ENCODE measurements at places on chromosomes 2 and 18.
A peak's percentile ranks its signal among the peaks of the same experiment; 100 is the strongest.

DNA sequence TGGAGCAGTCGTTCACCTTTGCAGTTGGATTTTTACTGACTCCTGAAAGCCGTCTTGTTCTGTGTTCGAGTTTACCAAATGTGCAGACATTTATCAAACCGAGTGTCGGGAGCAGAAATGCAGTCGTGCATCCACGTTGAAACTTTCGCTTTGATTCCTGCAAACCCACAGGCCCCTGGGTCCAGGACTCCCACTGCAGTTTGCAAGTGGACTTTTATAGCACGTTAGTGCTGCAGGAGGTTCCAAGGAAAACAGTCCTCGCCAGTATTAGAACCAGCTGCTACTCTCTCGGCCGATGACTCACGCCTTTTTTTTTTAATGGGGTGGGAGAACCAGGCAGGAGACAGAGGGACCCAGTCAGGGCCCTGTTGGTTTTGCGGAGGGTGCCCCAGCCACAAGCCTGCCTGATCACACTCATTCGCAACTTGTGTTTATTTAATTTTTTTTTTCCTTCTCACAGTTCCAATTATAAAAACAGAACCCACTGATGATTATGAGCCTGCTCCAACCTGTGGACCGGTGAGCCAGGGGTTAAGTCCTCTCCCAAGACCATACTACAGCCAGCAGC, 90.1 kb downstream of the NFATC1 start:
- H3K4me3 ChIP-seq = no peak overlapping the region
- no peak for DNase-seq
- no peaks in the 10 kb centered on the region for H3K27me3 ChIP-seq
- no peaks in the 10 kb centered on the region for H3K4me1 ChIP-seq
- no peak overlapping the region for H3K27ac ChIP-seq

DNA sequence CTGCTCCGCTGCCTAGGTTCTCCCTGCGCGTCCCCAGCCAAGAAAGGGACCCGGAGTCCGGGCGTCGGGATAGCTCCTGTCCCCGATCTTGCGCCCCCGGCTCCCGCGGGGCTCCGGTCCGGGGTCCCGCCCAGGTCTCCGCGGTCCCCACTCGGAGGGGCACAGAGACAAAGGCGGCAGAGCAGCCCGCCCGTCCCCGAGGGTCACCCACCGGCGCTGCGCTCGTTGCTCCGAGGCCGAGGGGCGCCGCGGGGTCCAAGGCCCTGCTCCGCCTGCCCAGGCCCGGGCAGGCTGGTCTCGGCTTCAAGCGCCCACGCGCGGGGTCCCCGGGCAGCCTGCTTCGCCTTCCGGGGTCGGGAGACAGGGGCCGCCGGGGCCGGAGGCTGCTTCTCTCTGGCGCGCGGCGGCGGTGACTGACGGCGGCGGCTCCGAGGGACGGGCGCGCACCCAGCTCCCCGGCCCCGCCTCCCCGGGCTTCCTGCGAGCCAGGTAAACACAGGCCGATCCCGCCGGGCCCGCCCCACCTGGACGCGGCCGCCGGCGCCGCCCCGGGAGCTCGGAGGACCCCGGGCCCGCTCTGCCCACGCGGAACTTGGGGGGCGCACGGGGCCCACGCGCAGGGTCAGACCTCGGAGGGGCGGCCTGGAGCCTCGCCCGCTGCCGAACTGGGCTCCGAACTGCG, at the start of gene MBP:
Gene MBP, minus strand, starts transcription at position 415 of the 682 bp plus-strand sequence. CDS start 27,522 bp downstream, outside the sequence.
- no peaks in the 10 kb centered on the region for H3K27me3 ChIP-seq
- H3K36me3 ChIP-seq = no peaks in the 10 kb centered on the region
- DNase-seq = peak; percentile 51
- peaks cover 37% of the 10 kb centered on the region for H3K4me1 ChIP-seq

- peaks cover 47% of the 10 kb centered on the region for H3K4me1 ChIP-seq
- peak overlapping the region; percentile 97 for H3K27ac ChIP-seq
- DNase-seq = peak; percentile 55
Observed at GRCh38 chr2:70141212-70141901, 49.5 kb downstream of the C2orf42 start.

DNA sequence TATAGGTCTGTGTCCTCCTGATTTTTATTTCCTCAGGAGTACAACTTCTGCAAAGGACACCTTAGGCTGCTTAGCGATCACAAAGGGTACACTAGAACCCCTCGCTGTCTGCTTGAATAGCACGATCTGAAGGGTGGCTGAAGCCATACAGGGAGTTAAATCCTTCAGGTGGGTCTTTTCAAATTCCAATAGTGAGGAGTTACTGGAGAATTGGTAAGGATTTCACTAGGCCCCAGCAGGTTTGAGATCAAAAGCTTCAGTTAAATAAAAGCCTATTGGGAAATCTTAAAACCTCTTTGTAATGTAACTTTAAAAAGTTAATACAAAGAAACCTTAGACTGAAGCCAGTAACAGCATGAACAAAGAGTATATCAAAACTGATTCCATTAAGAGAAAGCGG, 613.1 kb downstream of the ZEB2 start:
- H3K4me3 ChIP-seq = no peak overlapping the region
- no peaks in the 10 kb centered on the region for H3K27me3 ChIP-seq
- DNase-seq = no peak
- no peaks in the 10 kb centered on the region for H3K4me1 ChIP-seq

DNA sequence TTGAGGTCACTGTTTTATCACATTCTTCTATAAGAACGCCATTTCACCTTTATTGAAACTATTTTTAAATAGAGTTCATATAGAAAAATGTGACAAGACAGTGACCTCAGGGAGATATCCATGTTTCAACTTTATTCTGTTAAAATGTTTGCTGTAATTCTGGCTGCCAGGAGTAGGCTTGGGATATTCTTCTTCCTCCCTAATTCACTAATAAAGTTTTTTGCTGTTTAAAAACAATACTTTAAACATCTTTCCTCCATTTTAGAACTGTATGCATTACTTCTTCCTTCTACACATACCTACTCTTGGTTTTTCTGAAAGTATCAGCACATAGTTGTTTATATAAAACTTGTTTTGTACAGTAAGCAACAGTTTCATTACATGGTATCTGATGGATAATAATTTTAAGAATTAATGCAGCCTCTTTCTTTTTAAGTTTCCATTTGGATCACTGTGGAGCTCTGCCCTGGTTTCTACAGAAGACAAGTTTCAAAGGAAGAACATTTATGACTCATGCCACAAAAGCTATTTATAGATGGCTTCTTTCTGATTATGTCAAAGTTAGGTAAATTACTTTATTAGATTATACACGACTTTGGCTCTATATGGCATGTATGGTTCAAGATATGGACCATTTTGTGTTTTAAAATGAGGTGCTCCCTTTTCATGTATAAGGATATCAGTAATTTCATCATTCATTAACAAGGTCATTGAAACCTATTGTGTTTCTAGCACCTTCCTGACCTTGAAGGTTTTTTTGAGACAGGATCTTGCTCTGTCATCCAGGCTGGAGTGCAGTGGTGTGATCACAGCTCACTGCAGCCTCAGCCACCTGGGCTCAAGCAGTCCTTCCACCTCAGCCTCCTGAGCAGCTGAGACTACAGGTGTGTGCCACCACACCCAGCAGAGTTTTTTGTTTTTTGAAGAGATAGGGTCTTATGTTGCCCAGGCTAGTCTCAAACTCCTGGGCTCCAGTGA, 7.2 kb downstream of the CPSF3 start:
- H3K36me3 ChIP-seq = peaks cover 29% of the 10 kb centered on the region
- no peak overlapping the region for H3K27ac ChIP-seq
- no peaks in the 10 kb centered on the region for H3K27me3 ChIP-seq
- H3K4me3 ChIP-seq = no peak overlapping the region
- H3K4me1 ChIP-seq = no peaks in the 10 kb centered on the region
- DNase-seq = no peak

DNA sequence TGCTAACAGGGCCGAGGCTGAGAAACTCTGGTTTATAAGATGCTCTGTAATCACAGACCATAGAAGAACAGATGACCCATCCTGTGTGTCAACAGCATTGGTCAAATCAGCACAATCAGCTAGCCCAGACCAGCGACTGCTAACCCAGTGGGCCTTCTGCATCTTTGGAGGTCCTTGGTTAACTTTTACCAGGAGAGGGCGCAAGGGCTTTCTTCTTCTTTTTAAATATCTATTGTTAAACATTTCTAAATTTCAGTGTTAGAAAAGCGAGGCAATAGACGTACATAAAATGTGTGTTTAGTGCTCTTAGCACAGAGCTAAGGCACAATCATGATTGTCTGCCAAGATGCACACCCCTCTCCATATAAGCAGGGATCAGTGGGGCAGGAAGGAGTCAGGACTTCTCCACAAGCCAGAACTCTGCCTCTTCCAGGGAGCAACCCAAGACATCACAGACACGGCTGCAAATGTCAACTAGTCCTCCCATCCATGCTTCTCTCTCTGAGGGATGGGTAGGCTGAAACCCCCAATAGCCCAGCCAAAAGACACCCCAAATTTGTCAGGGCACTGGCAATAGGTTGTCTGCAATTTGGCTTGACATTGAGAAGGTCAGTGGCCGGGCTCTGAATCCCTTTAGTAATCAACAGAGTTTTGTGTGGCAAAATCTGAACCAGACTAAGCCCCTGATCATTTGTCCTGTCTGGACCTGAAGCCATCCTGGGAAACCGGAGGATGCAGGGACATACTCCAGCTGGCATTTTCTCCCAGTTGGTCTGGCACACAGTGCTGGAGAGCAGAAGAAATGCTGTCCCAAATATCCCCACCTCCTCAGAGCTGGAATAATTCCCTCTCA, 188.2 kb downstream of the BCL2 start:
- H3K27me3 ChIP-seq = no peaks in the 10 kb centered on the region
- H3K4me3 ChIP-seq = no peak overlapping the region
- DNase-seq = peak; percentile 19
- H3K27ac ChIP-seq = no peak overlapping the region
- H3K36me3 ChIP-seq = peaks cover 21% of the 10 kb centered on the region

GRCh38 chr2:143284087-143284675, 155.0 kb downstream of the ARHGAP15 start:
- H3K4me3 ChIP-seq = no peak overlapping the region
- peaks cover 9% of the 10 kb centered on the region for H3K36me3 ChIP-seq
- H3K27ac ChIP-seq = no peak overlapping the region
- no peak for DNase-seq
- H3K27me3 ChIP-seq = no peaks in the 10 kb centered on the region

DNA sequence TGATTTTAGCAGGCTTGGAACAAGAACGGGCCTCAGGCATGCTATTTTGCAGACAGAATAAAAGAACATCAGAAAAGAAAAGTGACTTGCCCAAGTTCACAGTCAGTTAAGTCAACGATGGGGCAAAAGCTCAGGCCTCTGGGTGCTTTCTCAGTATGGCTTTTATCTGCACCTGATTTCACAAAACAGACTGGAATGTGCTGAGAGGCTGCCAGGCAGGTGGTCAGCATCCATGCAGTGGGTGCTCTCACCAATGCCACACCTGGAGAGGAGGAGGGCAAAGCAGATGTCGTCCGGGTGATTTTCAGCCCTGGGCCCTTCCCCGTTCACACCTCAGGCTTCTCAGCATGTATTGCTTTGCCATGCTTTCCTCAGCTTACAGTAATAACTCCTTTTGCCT, 854.6 kb downstream of the RNF144A start:
- no peak overlapping the region for H3K4me3 ChIP-seq
- no peak overlapping the region for H3K27ac ChIP-seq
- H3K4me1 ChIP-seq = no peaks in the 10 kb centered on the region
- no peak for DNase-seq
- H3K36me3 ChIP-seq = no peaks in the 10 kb centered on the region

DNA sequence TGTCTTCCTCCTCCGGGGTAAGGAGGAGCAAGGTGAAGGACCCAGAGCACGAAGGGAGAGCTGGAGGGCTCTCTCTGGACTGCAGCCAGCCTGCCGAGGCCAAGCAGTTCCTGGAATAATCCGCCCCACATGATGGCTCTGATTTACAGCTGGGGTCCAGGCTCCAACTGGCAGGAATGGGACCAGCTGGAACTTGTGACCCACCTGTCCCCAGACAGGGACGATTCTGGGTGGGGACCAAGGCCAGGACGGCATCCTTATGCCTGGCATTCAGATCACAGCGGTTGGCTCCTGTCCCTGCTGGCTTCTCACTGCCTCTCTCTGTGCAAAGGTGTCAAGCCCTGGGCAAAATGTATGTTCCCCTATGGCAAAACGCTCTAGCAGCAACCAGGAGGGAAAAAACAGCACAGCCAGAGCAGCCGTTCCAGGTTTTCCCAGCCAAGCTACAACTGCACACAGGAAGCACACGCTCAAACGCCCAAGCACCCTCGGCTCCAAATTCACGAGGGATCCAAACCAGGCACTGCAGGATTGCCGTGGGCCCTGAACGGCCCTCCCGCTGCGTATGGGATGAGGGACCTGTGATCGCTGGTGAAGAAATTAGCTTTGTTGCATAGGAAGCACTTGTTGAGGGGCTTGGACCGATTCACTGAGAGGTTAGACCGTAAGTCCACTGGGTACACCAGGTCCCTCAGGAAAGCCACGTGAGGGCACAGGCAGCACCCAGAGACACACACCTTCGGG, 35.8 kb downstream of the FAM178B start:
- H3K36me3 ChIP-seq = no peaks in the 10 kb centered on the region
- no peak for DNase-seq
- no peaks in the 10 kb centered on the region for H3K27me3 ChIP-seq
- H3K27ac ChIP-seq = no peak overlapping the region
- no peak overlapping the region for H3K4me3 ChIP-seq
- H3K4me1 ChIP-seq = peaks cover 21% of the 10 kb centered on the region

DNA sequence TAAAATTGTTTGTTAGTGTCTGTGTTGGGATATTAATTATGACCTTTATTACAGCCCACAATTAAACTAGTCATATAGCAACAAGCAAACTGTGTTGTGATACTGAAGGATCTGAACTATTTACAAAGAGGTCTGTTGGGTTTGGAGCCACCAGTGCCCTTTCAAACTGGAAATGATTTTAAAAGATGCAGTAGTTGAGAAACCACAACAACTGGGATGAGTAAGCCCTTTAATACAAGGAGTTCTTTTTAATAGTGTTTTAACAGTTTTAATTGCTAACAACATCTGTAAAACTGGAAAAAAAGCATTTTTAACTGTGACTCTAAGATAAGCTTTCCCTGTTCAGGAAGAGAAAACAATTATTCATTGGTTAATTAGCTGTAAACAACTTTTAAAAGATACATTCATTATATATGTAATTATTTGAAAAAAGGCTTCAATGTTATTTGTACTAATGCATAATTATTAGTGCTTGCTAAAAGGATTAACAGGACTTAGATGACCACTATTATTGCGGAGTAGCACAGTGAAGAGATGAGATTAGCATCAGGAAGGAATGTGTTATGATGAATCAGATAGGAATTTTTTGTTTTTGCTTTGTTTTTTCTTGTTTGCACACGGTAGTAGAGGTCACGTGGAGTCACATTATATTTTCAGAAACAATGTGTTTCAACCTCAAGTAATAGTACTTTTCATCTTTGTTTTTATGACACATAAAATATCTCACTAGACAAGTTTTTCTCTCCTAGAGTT, 392.7 kb upstream of the FANCL start:
- H3K4me1 ChIP-seq = no peaks in the 10 kb centered on the region
- no peaks in the 10 kb centered on the region for H3K27me3 ChIP-seq
- no peak for DNase-seq
- H3K36me3 ChIP-seq = no peaks in the 10 kb centered on the region

GRCh38 chr2:64873472-64873924, 115.7 kb upstream of the SLC1A4 start:
- peak overlapping the region; percentile 32 for H3K4me3 ChIP-seq
- H3K4me1 ChIP-seq = peaks cover 6% of the 10 kb centered on the region
- H3K27me3 ChIP-seq = no peaks in the 10 kb centered on the region

All from effector memory CD4-positive, alpha-beta T cell (primary cell).